ENCODE measurements at places on chromosomes 6 and 20.
A peak's percentile ranks its signal among the peaks of the same experiment; 100 is the strongest.

GRCh38 chr6:159978291-159979135, 9.6 kb downstream of the IGF2R start:
- no peak for DNase-seq

- DNase-seq: no peak
Measured at GRCh38 chr6:118101220-118101619, 194.2 kb downstream of the SLC35F1 start.

DNA sequence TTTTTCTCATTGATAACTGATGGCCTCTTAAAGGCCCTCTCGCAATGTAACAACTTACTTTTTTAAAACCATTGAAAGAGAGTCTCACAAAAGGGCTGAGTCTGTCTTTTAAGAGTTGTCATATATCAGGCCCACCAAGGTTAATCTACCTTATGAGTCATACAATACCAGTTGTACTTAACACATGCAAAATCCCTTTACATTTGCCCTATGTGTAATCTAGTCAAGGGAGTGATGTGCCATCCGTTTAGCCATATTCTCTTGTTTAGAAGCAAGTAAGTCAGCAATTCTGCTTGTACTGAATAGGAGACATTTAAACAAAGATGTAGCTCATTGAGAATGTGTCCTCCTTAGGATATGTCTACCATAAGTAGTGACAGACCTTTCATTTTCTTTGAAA, 143.7 kb downstream of the TENT5A start:
- DNase-seq: no peak

- no peak for DNase-seq
Measured at GRCh38 chr20:24132246-24132645, 143.7 kb upstream of the GGTLC1 start.

DNA sequence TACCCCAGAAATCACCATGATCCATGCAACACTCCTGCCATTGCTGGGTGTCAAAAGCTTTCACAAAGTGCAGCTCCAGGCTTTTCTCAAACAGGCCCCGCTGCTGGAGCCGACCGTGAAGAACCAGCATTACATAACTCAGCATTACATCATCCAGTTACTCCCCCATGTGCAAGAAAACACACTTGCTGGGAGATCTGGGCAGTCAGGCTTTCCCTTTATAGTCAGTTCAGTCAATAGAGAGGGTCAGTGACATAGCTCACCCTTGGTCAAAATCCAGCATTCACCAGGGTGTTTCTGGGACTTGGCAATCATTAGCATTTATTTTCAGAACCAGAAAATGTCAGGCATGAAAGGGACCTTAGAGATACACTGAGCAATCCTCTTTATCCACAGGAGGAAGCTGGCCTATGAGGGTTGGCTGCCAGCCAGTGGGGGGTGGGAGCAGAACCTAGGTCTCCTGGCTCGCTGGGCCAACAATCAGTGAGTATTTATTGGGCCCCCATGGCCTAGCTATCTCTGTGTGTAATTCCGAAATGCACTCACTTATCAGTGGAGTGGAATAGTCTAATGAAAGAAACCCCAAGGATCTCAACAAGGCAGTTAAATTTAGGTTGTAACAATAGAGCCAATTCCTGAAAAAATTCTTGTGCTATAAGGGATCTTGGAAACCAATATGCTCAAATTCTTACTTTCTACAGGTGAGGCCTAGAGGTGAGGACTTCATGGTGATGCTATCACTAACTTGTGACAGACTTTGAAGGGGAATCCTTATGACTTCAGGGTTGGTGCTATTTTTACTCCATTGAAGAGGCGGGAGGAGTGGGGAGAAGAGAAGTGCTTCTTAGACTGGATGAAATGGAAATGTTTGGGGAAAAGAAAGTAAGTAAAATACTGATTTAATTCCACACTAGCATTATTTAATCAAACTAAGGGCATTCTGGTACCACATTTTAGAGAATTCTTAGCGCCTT, 54.6 kb downstream of the LYRM4 start:
- peak; percentile 67 for DNase-seq

- no peak for DNase-seq
Measured at GRCh38 chr20:37475252-37475651, 45.8 kb upstream of the NNAT start.

DNA sequence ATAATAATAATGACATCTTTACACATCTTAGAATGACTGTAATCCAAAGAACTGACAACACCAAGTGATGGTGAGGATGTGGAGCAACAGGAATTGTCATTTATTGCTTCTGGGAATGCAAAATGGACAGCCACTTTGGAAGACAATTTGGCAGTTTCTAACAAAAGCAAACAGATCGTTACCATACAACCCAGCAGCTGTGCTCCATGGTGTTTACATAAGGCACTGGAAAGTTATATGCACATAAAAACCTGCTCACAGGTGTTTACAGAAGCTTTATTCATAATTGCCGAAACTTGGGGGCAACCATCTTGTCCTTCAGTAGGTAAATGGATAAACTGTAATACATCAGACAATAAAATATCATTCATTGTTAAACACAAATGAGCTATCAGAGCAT, 18.3 kb upstream of the ASF1A start:
- DNase-seq: no peak

- no peak for DNase-seq
Measured at GRCh38 chr6:168035661-168036545, 38.4 kb downstream of the KIF25 start.

DNA sequence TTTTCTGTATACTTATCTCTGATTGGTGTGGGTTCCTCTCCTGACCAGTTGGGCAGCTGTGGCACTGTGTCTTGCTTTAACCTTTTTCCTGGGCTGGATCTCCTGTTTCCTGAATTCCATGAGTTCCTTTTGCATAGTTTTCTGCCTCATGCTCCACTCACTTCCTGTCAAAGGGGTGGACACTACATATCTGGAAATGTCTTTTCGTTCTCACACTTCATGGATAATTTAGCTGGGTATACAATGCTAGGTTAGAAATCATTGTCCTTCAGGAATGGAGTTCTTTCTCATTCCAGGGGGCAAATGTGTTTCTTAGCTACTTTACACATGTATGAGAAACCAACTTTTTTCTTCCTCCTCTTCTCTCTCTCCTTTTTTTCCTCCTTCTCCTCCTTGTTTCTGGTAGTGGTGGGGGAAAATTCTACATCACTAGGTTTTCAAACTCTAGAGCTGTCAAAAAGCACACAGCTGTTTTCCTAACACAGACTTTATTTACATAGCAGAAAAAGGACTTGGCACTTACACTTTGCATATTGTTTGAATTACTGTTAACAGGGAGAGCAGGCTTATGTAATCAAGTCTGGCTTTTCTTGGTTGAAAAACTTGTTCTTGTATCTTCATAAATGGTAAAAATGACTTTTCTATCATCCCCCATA, 9.0 kb upstream of the DDX27 start:
- DNase-seq: no peak

- DNase-seq: no peak
Measured at GRCh38 chr6:7085911-7086310, 21.9 kb upstream of the RREB1 start.

GRCh38 chr6:143867236-143867635, 3.0 kb downstream of the ZC2HC1B start:
- no peak for DNase-seq

DNA sequence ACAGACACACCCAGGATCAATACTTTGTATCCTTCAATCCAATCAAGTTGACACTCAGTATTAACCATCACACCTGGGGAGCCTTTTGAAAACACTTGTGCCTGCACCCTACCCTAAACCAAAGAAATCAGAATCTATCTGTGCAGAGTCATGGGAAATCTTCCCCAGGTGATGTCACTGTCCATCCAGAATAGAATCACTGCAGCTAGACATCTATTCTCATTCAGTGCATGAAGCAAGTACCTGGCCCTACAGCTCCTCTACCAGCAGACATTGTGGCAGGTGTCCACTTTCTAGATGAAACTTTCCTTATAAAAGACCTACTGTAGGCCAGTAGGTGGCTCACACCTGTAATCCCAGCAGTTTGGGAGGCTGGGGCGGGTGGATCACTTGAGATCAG, 262.4 kb upstream of the MARCKS start:
- no peak for DNase-seq

GRCh38 chr20:50303573-50304500, 113.2 kb downstream of the CEBPB start:
- peak; percentile 80 for DNase-seq

DNA sequence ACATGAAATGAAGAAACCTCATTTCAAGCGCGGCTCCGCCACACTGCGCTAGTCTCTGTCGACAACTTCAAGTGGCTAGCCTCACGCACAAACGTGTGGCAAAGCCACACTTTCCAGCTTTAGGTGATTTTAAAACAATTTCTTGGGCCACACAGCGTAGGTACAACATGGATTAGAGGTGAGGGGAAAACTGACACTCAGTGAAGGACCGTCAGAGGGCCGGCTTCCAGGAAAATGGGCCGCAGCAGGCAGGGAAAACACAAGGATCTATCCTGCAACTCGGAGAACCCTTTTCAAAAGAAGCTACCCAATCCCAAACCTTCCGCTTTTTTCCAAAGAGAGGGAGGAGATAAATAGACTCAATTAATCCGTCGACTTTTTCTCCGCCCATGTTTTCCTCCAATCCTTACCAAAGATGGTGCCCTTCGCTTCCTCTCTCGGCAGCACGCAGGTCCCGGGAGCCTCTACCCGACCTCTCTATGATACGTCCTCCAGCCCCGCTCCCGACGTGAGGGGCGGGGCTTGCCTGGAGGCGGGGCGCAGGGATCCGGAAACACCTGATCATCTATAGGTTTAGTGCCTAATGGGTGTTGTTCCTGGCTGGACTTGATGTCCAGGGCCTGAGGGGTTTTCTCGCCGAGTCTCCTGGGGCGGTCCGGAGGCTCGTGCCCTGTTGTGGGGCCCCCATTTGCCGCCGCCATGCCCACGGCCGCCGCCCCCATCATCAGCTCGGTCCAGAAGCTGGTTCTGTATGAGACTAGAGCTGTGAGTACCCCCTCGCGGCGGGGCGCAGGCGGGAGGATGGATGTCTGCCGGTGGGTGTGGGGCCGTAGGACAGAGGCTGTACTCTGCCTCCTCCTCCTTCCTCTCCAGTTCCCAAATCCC, at the start of the genes AK9 and FIG4:
Gene AK9 (minus strand): TSS at position 466 of the 885 bp plus-strand sequence. CDS start 15,457 bp downstream, outside the sequence.
Gene FIG4 (plus strand): TSS at position 560 of the 885 bp plus-strand sequence. CDS start 140 bp downstream, at position 700.
- DNase-seq: peak; percentile 93

All from hindlimb muscle (tissue), 1 donor.